ENCODE measurements at places on chromosomes 7 and 10.

DNA sequence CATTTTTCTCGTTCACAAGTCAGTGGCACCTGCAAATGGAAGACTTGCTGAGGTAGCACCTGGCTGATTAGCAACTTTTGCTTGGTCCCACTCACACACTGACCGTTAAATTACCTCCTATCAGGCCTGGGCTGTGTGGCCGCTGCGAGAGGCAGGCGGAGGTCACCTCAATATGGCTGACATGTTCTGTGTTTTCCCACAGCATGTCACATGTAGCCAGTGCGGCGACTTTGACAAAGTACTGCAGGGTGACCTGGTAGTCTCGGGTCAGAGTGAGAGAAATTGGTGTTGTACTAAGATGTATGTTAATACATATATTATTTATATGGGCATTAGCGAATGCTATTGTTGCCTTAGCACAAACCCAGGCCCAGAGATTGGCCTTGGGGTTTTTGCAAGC, 307.5 kb downstream of the LRMDA start:
- no peak for DNase-seq

- no peak for DNase-seq
Measured at GRCh38 chr10:110387983-110388686, 83.4 kb upstream of the SMNDC1 start.

DNA sequence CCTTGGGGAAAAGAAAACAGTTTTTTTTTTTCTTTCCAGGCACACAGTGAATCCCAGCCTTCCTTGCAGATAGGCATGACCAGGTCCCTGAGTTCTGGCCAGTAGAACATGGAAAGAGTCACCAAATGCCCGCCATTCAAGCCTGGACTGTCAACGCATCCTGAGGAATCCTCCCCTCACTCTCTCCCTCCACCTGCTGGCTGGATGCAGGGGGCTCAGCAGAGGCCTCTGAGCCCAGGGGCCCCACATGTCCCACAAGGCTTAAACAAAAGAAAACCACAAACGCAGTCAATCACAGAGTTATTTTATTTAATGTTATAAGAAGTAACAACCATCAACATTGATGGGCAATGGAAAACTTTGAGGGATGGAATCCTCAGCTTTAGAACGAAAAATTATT, 93.1 kb downstream of the JCAD start:
- no peak for DNase-seq

- DNase-seq: no peak
Measured at GRCh38 chr7:51064688-51065087, 251.9 kb downstream of the COBL start.

DNA sequence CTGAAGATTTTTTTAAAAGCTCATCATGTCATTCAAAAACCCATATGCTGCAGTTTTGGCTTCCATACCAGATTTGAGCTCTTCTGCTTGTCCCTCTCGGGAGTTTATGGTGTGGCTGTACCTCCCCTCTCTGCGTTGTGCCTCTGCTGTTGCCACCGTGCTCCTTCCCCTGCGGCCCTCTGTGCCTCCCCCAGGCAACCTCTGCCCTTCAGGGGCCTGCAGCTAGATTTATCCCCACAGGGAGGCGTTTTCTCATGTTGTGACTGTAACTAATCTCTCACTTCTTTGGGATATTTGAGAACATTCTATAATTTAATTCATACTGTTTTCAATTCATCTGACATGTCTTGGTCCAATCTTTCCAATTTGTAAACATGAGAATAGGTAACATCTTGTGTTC, 52.7 kb downstream of the TASOR2 start:
- DNase-seq: no peak

DNA sequence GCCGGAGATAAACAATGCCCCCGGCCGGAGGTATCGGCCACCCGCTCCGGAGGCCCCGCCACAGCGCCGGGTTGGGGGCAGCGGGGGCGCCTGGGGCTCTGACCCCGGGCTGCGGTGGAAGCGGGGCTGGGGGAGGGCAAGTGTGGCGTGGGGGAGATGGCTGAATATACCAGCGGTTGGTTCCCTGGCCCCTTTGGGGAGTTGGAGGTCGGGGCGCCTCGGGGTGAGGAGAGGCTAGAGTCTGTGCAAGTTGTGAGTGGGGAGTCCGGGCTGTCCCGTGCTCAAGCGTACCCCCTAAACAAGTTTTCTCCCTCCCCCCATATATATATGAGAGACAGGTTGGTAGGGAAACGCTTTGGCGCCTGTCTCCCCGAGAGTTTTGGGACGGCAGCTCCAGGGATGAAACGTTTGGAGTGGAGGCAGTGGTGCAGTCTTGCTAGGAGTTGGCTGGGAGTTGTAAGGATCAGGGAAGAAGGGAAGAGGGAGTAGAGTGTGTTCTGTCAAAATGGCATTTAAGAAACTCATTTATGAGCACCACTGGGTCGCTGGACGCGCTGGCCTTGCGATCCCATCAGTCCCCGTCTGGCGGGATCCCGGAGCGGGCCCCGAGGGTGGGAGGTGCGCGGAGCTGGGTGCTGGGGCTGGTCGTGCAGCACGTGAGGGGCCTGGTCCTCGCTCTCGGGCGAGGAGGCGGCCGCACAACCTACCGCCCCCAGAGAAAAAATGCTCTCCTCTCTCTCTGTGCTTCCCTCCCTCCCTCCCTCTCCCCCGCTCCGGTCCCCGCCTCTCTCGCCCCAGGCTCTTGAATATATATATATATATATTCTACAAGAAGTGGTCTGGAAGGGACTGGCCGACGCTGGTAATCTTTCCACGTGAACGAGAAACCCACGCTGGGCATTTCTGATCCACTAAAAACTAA, 1.1 kb downstream of the TET1 start:
- peak; percentile 87 for DNase-seq
